ENCODE measurements at places on chromosomes 7 and 10. TPM values are rescaled to one million over a fixed set of nuclear protein-coding genes. Genes with fewer than 3 reads are reported as not detected.

GRCh38 chr7:94418851-94419250, 24.2 kb downstream of the COL1A2 start:
- DNase-seq, result no peak

GRCh38 chr10:32253821-32254220, 93.1 kb downstream of the EPC1 start:
- DNase-seq, result no peak

- no peak for DNase-seq
Measured at GRCh38 chr7:95322854-95323253, 1.5 kb downstream of the PON1 start.

GRCh38 chr10:49179699-49180443, 8.3 kb downstream of the TMEM273 start:
- DNase-seq, result no peak

FXYD4 gene
- total RNA-seq, result not detected

GRCh38 chr7:69182596-69183467, 415.4 kb upstream of the AUTS2 start:
- no peak for DNase-seq

CYCS gene
- 157 TPM for total RNA-seq

CACNA2D1 gene
- total RNA-seq, result not detected

DNA sequence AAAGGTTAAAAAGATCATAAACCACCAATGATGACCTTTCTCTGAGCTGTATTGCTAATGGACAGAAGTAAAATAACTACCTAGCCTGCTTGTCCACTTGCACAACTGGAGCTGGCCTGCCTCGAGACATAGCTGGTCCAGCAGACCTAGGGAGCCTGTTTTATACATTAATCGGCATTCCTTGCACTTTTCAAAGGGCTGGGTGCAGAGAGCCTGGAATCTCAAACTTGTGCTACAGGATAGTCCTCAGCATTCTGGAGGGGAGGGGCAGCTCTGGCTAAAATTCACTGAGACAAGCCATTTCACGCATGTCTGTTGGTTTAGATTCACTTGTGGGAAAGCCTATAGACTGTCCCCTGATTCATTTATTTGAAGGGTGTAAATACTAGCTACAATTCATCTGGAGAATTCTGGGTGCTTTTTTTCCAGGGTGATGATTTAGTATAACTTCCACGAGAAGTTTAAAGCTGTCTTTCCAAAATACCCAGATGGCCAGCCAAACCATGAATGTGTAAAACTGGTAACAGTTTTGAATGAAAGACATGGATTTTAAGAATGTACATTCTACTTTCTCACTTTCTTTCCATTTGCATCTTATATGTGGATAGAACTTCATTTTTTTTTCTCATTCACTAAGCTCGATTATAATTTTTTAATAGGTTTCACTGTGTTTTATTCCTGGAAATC, 389.4 kb downstream of the KCNMA1 start:
- no peak for DNase-seq

GRCh38 chr10:42988517-42989395, 88.1 kb upstream of the RET start:
- peak; percentile 22 for DNase-seq

DNA sequence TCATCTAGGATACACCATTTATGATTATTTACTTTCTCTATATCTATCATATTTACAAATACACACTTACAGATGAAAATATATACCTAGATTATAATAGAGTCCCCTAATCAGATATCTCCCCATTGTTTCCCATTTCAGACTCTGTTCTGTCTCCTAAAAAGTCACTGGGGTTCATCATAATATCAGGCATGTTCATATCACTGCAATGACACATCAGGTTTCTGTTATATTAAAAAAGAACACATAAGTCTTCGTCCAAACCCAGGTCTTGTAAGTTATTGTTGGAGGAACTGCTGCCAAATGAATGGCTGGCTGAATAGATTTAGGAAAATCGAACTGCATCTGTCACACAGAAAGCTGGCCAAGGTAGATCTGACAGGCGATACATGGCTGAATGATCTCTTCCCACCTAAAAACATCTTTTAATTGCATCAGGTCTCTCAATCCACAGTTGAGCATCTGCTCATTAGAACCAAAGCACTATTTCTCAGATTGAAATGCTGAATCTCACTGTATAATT, 178.7 kb downstream of the CACNA2D1 start:
- no peak for DNase-seq

LDB3 gene
- not detected for total RNA-seq

DNA sequence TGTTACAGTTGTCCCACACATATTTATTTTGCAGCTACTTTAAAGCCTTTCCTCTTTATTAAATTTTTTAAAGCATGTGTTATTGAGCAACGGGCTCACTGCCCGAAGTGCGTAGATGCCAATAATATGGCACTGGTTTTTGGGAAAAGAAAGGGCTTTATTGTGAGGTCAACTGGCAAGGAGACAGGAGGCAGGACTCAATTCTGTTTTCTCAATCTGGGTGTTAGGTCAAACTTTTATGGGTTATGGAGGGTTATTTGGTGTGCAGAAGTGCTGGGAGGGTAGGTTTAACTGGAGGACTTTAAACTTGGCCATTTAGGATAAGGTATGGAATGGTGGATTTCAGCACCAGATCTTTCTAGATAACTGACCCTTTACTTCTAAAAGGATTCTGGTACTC, 183.6 kb downstream of the LRRC4 start:
- DNase-seq, result no peak

DNA sequence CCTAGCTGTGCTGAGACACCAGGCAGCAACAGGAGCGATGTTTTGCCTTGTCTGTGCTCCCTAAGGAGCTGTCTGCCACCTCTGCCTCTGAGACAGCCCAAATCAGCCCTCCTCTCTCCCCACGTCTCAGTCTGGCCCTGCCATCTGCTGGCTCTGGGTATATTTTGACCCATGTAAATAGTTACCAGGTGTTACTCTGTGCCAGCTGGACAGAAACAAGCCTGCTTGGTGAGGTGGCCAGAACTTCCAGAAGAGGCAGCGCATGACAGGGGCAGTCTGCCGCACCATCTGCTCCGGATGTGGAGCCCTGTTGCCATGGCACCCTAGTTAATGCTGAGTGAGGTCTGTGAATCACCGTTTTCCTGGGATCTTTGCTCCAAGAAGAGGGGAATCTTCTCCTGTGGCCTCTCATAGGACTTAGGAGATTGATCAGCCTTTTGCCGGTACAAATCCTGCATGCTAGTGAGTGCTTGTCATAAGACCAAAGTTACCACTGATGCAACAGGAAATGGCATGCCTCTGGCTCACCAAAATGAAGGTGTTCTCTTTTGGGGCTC, 31.8 kb downstream of the GSTO2 start:
- peak; percentile 53 for DNase-seq

- DNase-seq, result no peak
Measured at GRCh38 chr10:87987206-87987605, 123.8 kb downstream of the PTEN start.

- no peak for DNase-seq
Measured at GRCh38 chr10:58839771-58840170, 327.1 kb downstream of the BICC1 start.

- DNase-seq, result no peak
Measured at GRCh38 chr10:92175164-92175563, 115.7 kb downstream of the CPEB3 start.

DNA sequence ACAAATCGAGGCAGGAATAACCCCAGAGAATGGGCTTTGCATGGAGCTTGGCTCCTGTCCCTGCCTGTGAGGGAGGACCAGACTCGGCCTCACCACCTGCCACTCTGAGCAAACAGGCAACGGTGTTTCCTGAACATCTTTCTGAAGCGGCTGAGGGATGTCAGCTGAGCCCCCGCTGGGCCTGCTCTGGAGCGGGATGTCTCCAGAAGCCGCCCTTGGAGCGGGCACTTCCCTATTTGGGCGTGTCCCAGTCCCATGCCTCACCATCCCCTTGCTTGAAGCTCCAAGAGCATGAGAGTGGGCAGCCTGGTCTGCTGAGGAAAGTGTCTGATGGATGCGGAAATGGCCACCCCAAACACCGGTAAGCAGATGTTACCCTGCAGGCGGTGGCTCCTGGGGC, 10.2 kb downstream of the ALKBH4 start:
- no peak for DNase-seq

- no peak for DNase-seq
Measured at GRCh38 chr10:133343558-133343957, 3.6 kb upstream of the PRAP1 start.

DNA sequence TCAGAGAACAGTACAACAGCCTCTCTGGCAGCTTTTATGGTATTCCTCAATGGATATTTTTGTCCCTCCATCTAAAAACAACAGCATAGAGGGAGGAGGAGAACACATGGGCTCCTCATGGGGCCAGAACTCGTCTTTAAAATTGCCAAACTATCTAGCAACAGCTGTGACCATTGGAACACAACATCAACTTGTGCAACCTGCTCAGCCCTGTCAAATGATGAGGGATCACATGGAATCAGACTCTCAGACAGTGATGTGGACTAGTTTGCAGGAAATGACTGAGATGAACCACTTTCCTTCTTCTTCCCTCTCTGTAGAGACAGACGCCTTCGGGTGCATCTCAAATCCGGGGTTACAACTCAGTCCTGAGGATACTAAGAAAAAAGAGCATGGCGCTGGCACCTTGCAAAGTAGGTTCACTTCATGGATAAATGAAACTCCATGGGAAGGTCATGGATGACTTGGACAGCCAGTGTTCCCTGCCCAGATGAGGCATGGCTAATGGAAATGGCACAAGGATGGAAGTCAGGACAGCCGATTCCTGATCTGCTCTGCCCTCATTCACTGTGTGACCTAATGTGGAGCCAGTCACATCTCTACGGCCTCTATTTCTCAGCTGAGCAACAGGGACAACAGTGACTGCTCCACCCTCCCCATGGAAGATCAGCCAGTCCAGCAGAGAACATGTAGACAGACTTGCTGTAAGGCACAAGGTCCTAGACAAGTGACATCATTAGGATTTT, 24.6 kb upstream of the DGKI start:
- DNase-seq, result no peak

GRCh38 chr7:84251277-84251781, 56.7 kb upstream of the SEMA3A start:
- no peak for DNase-seq

GRCh38 chr10:119973281-119973680, 80.8 kb downstream of the SEC23IP start:
- no peak for DNase-seq

CFAP70 gene
- 0.40 TPM for total RNA-seq

- DNase-seq, result no peak
Measured at GRCh38 chr10:126640401-126640800, 30.1 kb downstream of the C10orf90 start.

DNA sequence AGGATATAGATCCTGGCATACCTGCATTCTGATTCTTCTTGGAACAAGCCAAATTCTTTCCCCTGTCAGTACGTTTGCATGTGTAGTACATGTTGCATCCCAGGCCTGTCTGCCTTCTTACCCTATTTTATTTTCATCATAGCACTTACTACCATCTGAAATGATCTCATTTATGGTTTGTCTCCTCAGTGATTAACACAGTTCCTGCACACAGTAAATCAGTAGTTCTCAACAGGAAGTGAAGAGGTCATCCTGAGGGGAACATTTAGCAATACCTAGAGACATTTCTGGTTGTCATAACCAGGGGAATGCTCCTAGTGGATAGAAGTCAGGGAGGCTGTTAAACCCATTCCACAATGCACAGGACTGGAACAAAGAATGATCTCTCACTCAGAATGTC, 38.2 kb upstream of the SLC26A4 start:
- no peak for DNase-seq

RGS10 gene
- total RNA-seq, result 166 TPM

DNA sequence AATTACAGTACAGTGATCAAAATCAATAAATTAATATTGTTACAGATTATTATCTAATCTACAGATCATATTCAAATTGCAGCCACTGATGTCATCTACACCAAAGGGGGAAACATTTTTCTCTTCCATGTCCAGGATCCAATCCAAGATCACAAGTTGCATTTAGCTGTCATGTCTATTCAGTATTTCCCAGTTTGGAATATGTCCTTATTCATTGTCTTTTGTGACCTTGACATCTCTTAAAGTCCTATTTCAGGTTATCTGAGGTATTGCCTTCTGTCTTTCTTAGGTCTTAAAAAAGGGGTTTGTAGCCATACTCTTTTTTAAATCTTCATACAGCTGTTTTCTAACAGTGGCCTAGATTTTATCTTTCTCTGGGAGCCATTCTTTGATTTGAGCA, 93.3 kb downstream of the MLLT10 start:
- no peak for DNase-seq

MYOF gene
- total RNA-seq, result 0.37 TPM

DNA sequence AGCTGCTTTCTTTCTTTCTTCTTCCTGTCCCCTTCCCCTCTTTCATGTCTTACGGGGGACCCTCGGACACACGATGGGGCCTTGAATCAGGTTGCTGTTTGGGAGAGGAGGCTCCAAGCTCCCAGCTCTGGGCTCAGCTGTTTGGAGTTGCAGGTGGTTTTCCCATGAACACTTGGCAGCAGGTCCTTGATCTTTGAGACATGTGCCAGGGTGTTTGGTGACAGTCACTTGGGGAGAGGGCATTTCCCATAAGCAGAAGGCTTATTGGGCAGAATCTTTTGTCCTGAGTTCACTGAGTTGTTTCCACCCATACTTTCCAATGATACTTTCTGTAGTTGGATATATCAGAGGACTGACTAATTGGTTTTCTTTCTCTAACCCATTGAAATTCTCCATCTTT, 104.7 kb upstream of the SH2B2 start:
- DNase-seq, result no peak

- DNase-seq, result no peak
Measured at GRCh38 chr7:20293336-20293735, 37.4 kb upstream of the ITGB8 start.

PIP gene
- total RNA-seq, result not detected

GRCh38 chr7:143892527-143893300, 9.3 kb downstream of the TCAF1 start:
- peak; percentile 46 for DNase-seq

DNA sequence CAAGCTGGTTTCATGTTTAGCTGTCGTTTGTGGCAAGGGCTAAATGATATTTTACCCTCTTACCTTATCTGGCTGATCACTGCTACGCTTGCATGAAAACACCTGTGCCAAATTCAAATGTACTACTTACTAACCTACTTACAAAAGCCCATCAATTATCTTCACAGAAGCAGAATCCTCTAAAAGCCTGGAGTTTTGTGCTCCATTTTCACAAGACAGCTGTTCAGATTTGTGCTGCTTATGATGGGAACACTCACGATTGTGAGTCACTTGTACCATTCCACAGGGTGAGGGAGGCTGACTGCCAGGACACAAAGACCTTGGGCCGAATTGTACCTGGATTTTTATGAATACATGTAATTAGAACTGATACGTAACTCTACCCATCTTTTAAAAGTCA, 245.0 kb upstream of the NPY start:
- no peak for DNase-seq

PRKCQ gene
- 60.9 TPM for total RNA-seq

- DNase-seq, result peak; percentile 52
Measured at GRCh38 chr7:140646931-140647647, 6.5 kb upstream of the DENND2A start.

GDF2 gene
- total RNA-seq, result not detected
